ENCODE measurements at places on chromosomes 5 and 9.

GRCh38 chr5:150960791-150961396, 56.1 kb upstream of the ZNF300 start:
- no peak for DNase-seq

DNA sequence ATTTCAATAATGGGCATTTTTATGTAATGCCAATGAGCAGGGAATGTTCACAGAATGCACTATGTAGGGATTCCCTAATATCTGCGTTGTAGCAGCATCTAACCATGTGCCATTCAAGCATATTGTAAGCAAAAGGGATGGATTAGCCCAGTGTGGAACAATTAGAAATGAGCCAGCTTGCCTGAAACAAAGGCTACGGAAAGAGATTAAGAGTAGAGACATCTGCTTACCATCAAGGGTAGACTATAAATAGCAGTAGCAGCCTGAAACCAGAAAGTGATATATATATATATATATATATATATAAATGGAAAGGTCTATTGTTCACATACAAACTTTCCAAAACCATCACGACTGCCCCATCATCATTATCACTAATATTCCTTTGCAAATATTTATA, 31.9 kb upstream of the CEP120 start:
- DNase-seq = no peak

- DNase-seq = no peak
These were observed 16.4 kb upstream of the FLT4 start for GRCh38 chr5:180665682-180666404.

- no peak for DNase-seq
These were observed 388.8 kb downstream of the CDK5RAP2 start for GRCh38 chr9:120191141-120191540.

GRCh38 chr5:122478741-122479442, 166.9 kb downstream of the SNCAIP start:
- no peak for DNase-seq

DNA sequence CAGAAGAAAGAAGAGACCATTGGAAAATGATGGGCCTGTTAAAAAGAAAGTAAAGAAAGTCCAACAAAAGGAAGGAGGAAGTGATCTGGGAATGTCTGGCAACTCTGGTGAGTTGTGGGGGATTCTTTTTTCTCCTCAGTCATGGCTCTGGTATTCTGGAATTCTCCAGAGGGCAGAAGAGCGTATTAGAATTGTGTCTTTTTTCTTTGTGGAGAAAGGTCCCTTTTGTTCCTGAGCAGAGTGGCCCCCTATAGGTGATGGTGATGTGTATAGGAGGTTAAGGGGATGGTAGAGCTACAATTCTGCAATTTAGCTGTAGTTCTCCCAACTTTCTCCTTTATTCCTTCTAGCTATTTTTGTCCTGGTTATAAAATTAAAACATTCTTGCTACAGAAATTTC, 1.6 kb upstream of the DHFR start:
- no peak for DNase-seq

DNA sequence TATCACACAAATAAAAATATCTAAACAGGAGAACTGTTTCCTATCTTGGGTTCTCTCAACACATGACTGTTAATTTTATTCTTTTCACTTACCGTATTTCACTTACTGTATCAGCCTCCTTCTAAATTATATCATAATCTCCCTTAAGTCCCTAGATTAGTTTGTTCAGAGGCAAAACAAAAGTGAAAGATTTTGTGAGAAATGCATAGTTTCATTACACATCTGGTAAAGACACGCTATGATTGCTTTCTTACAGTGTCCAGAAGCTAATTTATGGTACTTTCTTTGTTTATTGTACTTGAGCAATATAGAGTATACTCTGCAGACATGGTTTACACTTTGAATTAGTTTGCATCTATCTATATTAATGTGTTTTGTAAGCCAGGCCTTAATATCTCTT, 159.7 kb upstream of the TLX3 start:
- no peak for DNase-seq

DNA sequence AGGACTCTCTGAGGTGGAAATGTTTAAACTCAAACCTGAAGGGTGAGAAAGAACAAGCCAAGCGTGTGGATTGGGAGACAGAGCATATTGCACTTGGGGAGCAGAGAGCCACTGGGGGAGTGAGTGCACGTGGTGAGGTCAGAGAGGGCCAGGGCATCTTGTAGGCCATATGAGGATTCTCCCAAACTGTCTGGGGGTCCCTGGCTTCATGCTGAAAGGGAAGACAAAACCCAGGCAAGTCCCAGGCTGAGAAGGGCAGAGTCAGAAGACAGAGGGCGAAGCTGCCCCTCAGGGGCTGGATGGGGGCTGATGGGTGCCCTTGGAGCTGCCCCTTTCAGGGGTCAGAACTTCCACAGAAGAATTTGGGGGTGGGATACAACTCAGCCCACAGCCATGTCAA, 215.3 kb upstream of the S1PR3 start:
- no peak for DNase-seq

- no peak for DNase-seq
These were observed 240.6 kb upstream of the MPDZ start for GRCh38 chr9:13520069-13520468.

DNA sequence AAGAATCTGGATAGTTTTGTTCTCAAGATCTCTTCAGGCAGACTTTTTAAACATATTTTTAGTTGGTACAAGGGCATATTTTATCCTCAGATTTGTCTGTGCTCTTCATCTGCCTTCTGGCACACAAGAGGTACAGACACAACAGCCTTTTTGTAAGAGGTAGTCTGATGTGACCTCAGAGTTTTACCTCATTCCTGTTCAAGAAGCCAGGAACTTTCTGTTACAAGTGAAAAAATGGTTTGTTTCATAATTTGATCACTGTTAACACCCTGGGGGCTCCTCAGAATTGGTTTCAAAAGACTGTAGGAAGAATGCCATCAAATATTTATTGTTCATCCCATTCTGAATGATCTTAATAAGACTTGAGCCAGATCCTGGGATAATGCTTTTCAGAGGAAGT, 136.7 kb downstream of the PRKACG start:
- no peak for DNase-seq

DNA sequence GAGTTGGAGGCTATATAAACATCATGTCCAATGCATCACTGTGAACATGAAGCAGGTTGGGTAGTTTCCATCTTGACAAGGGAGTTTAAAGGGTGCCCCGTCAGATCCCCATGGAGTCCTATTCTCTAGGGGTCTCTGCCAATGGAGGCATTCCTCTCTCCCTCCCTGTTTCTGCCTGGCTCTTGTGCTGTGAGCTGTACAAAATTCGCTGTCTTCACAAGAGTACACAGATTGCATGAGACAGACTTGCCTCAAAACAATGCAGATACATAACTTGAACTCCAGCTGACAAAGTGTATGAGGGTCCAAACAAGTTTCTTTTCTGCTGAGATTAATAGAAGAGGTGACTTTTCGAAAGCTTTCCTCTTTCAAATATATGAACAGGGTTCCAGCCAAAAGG, 165.2 kb downstream of the SPOCK1 start:
- no peak for DNase-seq

DNA sequence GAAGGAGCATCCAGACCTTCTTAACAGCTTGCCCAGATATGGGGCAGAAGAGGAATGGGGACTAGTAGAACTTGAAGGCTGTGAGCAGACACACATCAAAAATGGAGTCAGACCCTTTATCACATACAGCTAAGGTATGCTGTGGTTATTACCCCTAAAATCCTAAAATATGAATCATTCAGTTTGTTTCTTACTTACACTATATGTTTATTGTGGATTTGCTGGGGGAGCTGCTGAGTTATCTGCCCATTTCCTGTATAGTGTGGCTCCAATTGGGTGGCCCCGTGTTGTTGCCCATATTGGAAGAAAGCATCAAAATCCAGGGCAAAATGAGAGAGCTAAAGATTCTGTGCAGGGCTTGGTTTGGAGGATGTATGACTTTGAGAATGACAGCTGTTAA, 56.9 kb downstream of the AP3S1 start:
- DNase-seq = no peak

- no peak for DNase-seq
These were observed 17.4 kb upstream of the ARSI start for GRCh38 chr5:150320044-150320613.

GRCh38 chr9:129640086-129640870, 1.7 kb downstream of the ASB6 start:
- DNase-seq = no peak

GRCh38 chr9:83444110-83444509, 94.1 kb downstream of the FRMD3 start:
- no peak for DNase-seq

- DNase-seq = no peak
These were observed 16.2 kb downstream of the ZFP62 start for GRCh38 chr5:180844858-180845257.

GRCh38 chr5:76757049-76757448, 41.1 kb downstream of the F2R start:
- no peak for DNase-seq

GRCh38 chr5:171537070-171537849, 117.8 kb downstream of the FGF18 start:
- DNase-seq = no peak

DNA sequence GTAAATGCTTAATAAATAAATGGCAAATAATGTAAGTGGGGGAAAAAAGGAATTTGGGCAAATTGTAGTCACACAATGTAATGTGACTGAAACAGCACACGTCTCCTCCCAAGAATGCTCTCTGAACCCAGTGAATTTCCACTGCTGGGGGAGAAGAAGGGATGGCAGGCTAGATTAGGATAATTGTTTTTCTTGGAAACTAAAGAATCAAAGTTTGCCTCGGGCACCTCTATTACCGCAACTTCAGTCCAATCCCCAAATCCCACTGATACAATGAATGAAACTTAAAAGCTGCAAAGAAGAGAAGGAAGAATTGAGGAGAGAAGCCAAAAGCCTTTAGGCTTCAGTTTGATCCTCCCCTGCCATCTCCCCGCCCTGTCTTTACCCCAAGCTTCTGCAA, 423.2 kb upstream of the PAPPA start:
- DNase-seq = no peak

DNA sequence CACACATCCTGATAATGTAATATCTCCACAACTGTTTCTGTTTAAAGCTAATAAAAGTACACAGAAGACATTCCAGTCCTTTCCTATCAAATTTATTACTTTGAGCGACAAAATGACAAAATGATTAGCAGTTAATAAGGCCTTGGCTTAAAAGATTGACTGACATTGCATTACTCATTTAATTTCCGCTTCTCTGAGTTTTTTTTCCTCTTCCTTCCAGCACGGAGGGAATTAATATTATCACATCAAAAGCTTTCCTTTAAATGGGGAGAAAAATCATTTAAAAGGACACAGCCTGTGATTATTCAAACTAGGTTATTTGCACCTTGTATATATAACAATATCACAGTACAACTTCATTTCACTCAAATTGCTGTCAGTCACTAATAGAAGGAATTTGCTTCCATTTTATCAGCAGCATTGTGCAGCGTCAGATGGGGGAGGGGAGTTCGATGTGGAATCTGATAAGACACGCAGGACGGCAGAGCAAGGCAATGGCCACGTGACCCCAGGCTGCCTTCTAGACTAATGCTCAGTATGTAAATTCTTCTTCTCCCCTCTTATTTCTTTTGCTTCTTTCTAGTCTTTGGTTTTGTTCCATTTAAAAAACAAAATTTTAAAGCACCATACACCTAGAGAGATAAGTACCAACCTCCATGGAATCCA, 400.5 kb downstream of the IRX1 start:
- DNase-seq = no peak

DNA sequence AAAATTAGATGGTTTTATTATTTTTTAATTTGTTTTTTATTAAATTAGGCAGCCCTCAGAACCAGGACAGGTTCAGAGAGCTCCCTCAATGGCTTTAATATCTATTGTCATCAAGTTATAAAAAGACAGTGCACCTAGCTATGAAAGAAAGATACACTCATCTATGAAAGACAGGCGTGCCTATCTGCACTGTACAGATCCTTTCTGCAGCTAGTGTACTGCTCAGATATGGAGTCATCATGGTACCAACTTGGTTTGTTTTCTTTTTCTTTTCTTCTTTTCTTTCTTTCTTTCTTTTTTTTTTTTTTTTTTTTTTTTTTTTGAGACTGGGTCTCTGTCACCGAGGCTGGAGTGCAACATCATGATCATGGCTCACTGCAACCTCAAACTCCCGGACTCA, 54.8 kb upstream of the GPBP1 start:
- DNase-seq = no peak

GRCh38 chr5:116732591-116732990, 158.0 kb upstream of the SEMA6A start:
- DNase-seq = no peak

DNA sequence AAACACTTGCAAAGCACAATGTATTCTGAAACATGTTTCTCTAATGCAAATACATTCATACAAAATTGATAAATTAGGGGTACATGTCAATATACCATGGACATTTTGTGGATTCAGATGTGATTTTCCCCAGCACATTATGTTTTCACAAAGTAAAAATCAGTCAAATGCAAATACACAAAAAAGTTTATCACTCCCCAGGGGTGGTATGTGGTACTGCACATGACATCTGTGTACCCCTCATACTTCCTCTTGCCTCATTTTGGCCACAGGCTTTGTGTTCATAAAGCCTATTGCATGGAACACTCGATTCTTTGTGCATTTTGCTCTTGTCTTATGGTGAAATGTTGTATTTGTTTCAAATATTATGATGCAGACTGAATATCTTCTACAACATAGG, 116.8 kb upstream of the PDE4D start:
- DNase-seq = no peak

DNA sequence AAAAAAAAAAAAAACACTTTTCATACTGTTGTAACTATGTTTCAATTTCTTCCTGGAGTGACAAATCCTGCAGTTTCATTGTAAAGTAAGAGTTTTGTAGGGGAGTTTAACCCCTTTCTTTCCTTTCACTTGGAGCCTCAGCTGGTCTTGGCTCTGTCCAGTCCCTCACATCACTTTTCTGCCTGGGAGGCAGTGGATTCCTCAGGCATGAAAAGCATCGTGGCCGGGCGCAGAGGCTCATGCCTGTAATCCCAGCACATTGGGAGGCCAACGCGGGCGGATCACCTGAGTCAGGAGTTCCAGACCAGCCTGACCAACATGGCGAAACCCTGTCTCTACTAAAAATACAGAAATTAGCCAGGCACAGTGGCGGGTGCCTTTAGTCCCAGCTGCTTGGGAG, 45.6 kb upstream of the MYO10 start:
- DNase-seq = no peak

GRCh38 chr5:58641533-58641932, 58.7 kb downstream of the RAB3C start:
- no peak for DNase-seq

DNA sequence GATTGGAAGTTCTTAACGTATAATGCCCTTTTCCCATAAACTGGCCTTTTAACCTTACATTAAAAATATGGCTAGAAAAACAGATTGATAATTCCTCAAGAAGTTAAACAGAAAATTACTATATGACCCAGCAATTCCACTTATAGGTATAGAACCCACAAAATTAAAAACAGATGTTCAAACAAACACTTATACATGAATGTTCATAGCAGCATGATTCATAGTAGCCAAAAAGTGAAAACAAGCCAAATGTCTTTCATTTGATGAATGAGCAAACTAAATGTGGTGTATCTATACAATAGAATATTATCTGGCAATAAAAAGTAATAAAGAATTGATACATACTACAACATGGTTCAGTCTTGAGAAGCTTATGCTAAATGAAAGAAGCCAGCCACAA, 35.5 kb downstream of the POU5F2 start:
- no peak for DNase-seq
